Naive thymus-derived CD4-positive, alpha-beta T cell (primary cell): ENCODE measurements at places on chromosomes 1 and 21.

- DNase-seq: no peak
Observed at GRCh38 chr1:58065520-58065919, 481.0 kb downstream of the OMA1 start.

DNA sequence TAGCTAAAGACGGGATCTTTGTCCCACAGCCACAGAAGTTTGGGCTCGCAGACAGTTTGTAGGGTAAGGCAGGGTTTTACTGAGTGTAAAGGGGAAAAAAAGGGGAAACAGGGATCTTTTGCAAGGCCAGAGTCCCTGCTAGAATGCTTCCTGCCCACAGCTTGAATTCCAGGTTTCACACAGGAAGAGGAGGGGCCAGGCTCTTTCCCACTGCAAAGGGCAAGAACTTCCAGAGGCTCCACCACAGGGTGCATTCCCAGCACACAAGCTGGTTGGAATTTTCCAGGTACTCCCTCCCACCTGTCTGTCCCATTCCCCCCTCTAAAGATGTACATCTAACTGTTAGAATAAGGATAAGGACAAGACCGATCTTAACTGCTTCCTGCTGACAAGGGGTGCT is 1126.9 kb downstream of the KCNT2 start:
- no peak for DNase-seq

DNA sequence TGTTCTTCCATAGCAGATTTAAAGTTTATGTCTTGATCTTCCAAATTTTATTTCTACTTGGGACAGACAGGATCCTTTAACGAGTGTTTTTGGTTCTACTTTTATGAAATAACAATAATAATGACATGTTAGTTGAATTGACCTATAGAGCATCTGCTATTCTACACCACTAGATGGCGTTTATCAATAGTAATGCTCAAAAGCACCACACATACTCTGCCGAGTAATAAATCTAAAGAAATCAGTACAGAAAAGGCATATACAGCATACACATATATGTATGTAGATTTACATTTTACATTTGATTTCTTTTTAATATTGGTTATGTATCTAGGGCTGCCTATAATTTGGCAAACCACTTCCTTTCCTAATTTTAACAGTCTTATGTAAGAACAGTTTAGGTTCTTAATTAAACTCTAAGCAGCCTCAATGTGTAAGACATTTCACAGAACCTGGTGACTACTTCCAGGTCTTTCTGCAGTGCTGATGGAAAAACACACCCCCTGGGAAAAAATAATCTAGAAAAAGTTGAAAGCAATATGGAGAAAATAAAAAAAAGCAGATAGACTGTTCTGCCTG is 5.9 kb upstream of the SIPA1L2 start:
- DNase-seq: no peak

DNA sequence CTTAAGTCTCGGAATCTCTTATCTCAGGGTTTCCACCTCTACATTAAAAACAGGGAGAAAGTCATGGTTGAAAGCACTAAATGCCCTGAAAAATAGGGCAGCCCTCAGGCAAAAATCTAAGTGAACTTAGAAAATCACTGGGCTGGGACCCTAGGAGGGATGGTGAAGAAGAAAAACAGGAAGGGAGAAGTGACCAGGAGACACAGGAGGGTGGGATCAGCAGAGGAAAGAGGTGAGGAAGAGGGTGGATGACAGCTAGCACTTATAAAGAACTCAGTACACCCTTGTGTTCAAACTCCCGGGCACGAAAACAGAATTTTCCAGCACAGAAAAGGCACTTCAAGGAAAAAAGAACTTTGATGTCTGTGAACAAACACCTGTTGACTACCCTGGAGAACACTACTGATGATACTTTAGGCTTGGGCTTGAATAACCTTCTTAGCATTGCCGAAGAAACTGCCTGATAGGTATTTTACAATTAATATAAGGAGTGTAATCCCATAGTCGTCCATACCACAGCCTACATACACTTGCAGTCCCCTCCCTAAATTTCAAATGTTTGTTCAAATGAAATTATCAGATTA is 2.0 kb downstream of the CHML start:
- no peak for DNase-seq

DNA sequence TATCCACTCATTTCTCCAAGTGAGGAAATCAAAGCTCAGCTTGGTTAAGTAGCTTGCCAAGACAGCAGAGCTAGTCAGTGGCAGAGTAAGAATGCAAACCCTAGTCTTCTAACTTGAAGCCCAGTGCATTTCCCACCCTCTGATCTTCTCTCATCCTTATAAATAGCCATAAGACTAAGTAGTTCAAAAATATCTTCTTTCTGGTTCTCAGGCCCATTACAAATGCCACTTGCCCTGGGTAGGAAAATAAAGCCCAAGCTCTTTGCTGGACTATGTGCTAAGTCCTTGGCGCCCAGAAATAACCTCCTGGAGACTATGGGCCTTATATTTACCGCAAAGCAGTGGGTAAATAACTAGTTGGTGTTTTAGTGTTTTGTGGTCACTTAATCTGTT is 505.8 kb downstream of the PLPP3 start:
- DNase-seq: no peak

DNA sequence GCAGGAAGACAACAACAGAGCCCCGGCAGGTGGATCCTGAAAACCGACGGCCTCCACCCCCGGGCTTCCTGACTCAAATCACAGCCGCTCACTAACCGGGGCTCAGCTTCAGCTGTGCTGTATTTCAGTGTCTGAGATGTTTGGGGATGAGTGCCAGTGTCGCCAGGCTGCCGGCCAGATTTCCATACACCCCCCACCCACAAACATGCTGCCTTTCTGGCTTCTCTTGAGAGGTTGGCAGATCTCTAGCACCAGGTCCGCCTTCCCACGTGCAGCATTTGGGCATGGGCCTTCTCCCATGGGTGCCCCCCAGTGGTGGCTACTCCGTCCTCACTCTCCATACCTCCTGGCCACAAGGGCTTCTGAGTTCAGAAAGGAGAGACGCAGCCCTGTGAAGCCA is 34.8 kb downstream of the KCNAB2 start:
- DNase-seq: no peak
